Fibroblast of skin of left quadriceps (primary cell): ENCODE measurements at places on chromosomes 16 and 17.
A peak's percentile ranks its signal among the peaks of the same experiment; 100 is the strongest.

DNA sequence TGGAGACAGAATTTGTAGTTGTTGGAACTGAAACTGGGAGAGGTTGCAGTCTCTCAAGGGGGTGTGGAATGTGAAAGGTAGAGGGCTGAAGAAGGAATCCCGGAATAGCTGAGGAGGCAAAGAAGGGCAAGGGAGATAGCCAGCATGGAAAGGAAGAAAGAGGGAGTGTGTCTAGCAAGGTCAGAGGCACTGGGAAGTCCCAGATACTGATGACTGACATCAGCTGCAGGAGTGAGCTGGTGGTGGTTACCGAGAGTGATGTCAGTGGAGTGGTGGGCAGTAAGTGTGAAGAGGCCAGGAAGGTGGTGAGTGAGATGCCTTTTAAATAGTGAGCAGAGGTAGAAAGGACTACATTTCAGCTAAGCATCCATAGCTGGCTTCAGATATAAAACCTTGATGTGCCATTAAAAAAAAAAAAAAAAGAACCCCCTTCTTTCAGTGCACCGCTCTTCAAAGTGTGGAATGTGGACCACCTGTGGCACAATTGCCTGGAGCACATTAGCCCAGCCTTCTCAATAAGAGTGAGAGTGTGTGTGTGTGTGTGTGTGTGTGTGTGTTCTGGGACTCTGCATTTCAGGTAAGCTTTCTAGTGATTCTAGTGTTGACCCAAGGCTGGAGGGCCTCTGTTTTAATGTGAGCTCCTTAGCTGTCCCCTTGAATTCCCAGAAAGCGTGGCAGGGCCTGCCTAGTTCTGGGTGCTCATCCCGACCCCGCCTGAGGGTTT is 8.5 kb downstream of the PRMT7 start:
- no peak for DNase-seq

DNA sequence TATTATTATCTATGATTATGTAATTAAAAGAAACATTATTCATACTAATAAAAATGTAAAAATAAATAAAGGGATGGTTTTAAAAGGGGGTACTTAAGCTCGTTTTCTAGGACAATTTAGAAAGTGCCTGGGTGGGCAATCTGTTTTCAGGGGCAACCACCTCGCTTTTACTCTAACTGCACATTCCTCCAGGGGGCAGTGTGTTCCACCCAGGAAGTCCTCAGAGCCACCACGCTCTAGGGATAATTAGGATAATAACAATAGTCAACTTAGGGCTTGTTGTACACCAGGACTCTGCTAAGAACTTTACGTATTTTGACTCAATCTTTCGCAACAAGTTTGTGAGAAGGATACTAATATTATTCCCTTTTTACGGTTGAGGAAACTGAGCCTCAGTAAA is 396.7 kb upstream of the MAF start:
- peak; percentile 3 for DNase-seq

DNA sequence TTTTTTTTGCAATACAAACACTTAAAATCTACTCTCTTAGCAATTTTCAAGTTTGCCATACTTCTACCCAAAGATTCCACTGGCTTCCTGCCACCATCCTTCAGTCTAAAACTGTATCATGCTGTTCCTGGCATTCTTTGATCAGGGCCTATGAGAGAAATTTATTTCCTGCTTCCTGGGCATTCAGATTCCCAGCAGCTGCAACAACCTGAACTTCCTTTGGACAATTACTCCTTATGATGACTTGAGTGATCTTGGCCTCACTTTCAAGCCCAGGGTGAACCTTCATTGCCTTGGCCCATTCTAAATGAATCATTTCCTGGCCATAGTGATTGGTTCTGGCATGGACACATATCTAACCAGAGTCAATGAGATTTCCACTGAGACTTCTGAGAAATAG is 18.0 kb upstream of the MON1B start:
- DNase-seq: no peak

GRCh38 chr16:56841233-56841632 is 23.8 kb upstream of the SLC12A3 start:
- DNase-seq: no peak

GRCh38 chr17:7867881-7868329 is 10.1 kb downstream of the CYB5D1 start:
- no peak for DNase-seq

GRCh38 chr16:23222929-23223328 is 40.4 kb downstream of the SCNN1G start:
- DNase-seq: no peak

GRCh38 chr16:57701759-57702371 is 7.3 kb downstream of the DRC7 start:
- DNase-seq: no peak

DNA sequence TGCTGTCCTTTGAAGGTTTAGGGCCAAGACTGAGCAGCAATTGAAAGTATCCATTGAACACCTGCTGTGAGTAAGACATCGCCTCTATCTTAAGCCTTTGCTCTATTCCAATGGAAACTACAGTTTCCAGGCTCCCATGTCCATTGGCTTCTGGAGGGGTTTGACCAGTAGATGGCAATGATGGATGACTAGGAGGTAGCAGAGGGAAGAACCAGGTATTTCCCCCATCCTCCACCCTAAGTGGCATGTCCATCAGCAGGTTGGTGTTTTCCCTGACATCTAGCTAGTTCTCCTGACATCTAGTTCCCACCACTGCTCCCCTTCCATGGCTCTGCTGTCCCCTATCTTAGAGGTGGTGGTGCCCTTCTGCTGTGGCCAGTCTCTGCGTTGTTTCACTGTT is 58.7 kb downstream of the CENPV start:
- no peak for DNase-seq

DNA sequence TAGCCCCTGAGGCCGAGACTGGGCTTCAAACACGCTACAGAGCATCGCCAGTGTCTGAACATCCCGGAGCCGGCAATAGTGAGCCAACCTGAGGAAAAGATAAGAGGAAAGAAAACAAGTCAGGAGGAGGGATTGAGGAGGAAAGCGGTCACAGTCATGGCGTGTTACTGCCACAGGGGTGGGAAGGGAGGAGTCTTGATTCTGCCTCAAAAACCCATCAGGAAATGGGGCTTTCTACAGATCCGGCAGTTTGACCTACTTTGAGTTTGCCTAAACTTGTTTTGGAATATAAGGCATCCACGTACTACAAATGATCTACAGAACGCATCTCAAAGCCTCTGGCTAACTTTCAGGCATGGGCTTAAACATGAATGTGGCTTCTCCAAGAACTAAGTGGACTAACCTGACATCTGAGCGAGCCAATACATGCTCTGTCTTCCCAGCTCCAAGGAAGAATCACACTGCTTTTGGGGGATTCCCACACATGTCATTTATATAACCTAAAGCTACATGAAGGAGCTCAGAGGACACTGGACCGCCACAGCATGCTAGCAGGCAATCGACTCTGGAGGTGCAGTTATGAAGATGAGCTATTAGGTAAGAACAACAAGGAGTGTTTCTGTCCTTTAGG is 96.6 kb downstream of the WDR59 start:
- no peak for DNase-seq

DNA sequence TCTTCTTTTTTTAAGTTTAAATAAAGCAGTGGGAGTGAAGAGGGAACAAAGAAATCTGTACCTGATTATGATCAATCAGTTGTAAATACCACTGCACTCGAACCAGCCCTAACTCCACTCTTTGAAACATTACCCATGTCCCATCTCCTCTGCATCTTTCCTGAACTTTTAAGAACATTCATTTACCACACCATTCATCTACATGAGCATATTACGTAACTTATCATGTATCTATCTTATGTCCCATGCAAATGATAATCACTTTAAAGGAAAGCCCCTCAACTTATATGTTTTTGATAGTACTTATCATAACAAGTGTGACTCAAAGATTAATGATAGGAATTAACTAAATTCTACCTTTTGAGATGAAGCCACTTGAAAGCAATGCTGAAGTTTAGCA is 10.7 kb upstream of the BRIP1 start:
- DNase-seq: no peak

- no peak for DNase-seq
Measured at GRCh38 chr16:87135246-87136030, 181.8 kb downstream of the C16orf95 start.
